GM12891 (cell line): ENCODE measurements at places on chromosomes 2 and 18.

DNA sequence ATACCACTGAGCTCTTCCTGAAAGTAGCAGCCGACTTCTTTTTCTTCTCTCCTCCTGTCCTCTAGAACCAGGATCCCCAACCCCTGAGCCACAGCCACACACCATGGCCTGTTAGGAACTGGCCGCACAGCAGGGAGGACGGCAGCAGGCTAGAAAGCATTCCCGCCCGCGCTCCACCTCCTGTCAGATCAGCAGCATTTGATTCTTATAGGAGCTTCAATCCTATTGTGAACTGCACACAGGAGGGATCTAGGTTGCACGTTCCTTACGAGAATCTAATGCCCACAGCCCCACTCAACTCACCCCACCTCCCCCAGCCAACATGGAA is 179.1 kb upstream of the SH3BP4 start:
- no peak for DNase-seq

DNA sequence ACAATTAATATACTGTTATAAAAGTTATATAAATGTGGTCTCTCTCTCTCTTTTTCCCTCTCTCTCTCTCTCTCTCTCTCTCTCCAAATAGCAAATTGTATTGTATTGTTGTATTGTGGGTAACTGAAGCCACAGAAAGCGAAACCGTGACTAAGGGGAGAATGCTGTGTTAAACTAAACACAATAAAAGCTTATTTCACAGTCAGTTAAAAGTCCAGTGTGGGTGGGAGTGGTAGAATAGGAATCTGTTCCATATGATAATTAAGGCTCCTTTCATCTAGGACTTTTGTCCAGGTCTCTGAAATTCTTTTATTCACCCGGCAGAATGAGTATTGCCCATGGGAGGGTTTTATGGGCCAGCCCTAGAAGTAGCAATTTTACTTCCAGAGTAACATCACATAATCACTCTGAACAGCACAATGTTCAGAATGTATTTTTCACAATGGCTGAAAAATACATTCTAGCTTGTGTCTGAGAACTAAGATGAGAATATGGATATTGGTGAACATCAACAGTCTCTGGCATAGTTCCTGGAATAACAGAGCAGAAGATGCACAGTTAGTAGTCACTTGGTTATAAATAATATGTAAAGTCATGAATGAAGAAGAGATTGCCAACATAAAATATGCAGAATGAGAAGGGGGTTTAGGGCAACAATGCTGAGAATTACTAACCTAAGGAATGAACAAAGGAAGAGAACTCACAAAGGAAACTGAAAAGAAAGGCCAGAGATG is 399.1 kb downstream of the PLCL1 start:
- no peak for DNase-seq

DNA sequence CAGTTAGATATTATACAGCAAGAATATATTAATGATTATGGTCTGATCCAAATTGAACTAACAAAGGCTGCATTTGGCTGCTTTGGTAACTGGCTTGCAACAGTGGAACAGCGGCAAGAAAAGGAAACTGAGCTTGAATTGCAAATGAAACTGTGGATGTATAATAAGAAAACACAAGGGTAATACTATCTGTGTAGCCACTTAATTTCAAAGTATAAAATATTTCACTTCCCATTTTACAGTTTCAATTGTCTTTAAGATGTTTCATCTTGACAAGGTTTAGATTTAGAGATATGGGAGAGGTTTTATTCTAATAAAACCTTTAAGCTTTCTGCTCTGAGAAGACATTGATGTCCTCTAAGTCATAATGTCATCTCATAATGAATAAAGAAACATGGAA is 23.8 kb downstream of the WDR75 start:
- DNase-seq = no peak

DNA sequence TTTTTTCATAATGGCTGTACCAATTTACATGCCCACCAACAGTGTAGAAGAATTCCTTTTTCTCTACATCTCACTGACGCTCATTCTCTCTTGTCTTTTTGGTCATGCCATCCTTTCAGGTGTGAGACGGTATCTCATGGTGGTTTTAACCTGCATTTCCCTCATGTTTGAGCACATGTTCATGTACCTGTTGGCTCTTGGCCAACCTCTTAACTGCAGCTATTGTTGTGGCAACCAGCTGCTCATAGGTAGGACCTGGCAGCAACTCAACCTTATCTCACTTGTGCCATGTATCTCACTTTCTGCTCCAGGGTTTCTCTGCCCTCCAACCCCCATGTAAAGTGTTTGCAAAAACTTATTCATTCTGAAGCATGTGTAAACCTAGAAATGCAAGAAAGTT is 167.5 kb downstream of the UPP2 start:
- no peak for DNase-seq

DNA sequence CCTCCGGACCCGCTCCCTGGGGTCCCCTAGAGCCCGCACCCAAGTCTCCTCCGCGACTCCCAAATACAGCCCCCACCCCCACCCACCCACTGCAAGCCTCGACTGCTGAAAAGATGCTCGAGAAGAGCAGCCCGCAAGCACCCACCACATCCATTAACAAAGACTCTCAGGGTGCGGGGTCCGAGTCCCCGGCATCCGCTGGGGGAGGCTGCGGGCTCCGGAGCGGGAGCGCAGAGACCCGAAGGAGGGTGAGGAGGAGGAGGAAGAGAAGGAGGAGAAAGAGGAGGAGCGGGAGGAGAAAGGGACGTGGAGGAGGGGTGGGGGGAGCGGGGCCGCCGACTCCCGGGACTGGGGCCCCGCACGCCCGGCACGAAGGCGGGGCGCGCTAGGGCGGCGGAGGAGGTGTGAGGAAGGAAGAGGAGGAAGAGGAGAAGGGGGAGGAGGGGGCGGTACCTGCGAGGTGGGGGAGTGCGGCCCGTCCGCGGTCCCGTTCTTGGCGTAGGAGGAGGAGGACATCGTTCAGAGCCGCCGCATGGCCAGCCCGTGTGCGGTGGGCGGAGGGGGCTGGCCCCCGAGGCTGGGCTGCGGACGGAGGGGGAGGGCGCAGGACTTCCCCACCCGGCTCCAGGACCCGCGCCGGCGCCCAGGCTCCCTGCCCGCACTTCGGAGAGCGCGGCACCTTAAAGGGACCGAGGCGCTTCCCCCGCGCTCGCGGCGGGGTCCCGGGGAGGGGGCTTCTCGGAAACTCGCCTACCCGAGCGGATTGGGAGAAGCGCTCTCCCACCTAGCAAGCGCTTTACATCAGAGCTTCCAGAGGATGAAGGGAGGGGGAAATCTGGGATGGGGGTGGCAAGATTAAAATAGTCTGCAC is at the start of gene CACNB4:
CACNB4 (minus strand) TSS at position 549 of the 871 bp plus-strand sequence.
- DNase-seq = peak; percentile 50

- DNase-seq = no peak
Observed at GRCh38 chr2:125643585-125643984, 1012.4 kb upstream of the GYPC start.

- no peak for DNase-seq
Observed at GRCh38 chr2:95026471-95027368, 1.2 kb downstream of the MAL start.

DNA sequence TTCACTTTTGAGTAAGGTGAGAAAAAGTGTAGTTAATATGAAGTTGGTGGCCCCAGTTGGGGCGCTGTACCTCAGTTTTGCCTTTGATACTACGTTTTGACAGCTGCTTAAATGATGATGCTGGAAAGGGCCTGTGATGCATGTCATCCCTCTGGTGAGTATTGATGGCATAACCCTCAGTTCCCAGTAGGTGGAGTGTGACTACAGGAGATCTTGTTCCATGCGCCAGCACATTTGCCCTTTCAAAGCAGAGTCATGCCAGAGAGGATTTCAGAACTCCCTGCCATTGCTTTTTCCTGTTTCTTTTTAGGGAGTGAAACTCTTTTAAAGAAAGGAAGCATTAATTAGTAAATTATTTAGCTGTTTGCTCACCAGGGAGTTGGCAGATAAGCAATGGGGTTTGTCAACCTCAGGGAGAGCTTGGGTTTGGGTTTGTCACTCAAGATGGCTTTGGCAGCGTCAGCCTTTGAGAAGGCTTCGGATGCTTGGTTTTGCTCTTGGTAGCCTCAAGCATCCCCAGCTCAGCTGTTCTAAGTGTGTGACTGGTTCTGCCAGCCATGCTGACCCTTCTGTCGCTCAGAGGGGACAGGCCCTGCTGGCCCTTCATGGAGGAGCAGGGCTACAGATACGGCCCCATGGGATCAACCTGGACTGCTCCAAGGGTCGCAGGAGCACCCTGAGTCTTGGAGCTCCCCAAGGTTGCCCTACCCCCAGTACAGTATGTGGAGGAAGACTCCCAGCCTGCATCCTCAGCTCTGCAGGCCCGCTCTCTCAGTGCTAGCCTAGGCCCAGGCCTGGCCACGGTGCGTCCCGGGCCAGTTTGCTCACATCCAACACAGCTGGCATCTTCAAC is 29.1 kb downstream of the ARMC9 start:
- DNase-seq = peak; percentile 60

DNA sequence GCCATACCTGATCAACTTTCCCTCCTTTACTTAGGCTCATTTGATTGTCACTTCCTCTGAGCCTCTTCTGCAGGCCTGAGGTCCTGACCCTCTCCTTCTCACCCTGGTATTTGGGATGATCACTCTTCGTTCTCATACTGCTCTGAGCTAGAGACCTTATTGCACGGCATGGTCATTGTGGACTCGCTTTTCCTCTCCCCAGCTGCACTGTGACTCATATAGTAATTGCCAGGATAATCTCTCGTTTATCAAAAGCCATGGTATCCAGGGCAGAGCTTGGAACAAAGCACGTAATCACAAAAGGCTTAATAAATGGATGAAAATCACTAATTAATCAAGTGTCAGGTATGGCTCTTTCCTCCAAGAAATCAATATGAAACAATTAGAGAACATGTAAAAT is 40.9 kb upstream of the TRIB2 start:
- DNase-seq = no peak

GRCh38 chr2:109243526-109244303 is 114.7 kb downstream of the SH3RF3 start:
- DNase-seq = no peak

- DNase-seq = no peak
Observed at GRCh38 chr2:112708968-112709367, 11.9 kb upstream of the NT5DC4 start.

- no peak for DNase-seq
Observed at GRCh38 chr18:12872408-12872807, 11.6 kb downstream of the PTPN2 start.

DNA sequence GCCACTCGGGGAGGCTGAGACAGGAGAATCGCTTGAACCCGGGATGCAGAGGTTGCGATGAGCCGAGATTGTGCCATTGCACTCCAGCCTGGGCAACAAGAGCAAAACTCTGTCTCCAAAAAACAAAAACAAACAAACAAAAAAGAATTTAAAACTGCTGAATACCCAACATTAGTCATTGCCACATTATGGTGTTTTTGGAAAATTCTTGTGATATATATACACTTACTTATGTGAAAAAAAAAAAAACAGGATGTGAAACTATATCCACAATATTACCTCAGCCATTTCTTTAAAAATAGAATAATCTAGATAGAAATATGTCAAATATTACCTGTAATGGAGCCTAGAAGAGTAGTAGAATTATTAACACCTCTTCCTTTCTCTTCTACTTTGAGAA is 288.3 kb upstream of the FN1 start:
- DNase-seq = no peak

DNA sequence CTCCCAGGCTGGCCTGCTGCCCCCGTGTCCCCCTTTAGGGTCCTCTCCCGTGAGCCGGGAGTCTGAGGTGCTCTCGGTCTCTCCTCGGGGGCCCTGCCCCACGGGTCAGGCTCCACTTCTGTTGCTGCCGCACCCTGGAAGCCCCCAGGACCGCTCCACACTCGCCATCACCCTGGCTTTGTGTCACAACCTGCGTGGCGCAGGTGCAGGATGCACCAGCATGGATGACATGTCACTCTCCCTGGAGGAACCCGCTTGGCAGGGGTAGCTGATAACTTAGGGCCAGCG is 10.8 kb upstream of the ARHGEF4 start:
- DNase-seq = no peak

GRCh38 chr2:56313500-56313921 is 129.7 kb downstream of the CCDC85A start:
- DNase-seq = no peak

DNA sequence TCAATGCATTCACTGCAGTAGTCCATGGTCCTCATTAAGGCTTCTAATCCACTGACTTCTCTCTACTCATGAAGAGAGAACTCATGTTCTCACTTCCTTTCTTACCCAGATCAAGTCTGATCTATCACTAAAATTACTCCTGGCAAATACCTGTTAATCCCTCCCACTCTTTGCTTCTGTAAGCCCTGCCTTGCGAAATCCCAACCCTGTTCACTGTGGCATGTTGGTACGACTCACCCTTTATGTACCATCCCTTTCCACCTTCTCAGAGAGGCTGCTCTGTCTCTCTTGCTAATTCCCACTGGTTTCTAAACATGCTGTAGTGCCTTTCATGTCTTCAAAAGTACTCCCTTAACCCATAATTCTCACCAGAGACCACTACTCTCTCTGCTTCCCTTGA is 272.2 kb upstream of the ACVR2A start:
- no peak for DNase-seq

- no peak for DNase-seq
Observed at GRCh38 chr18:14092625-14093306, 39.5 kb downstream of the ZNF519 start.

- DNase-seq = peak; percentile 56
Observed at GRCh38 chr2:180980106-180980942, at the start of gene UBE2E3. UBE2E3 (plus strand) TSS chr2:180980605; CDS start chr2:180982043, 1,438 bp downstream.

GRCh38 chr18:28159055-28159454 is 17.9 kb downstream of the CDH2 start:
- no peak for DNase-seq

GRCh38 chr2:241804326-241805229 is 4.4 kb upstream of the NEU4 start:
- DNase-seq = peak; percentile 58

DNA sequence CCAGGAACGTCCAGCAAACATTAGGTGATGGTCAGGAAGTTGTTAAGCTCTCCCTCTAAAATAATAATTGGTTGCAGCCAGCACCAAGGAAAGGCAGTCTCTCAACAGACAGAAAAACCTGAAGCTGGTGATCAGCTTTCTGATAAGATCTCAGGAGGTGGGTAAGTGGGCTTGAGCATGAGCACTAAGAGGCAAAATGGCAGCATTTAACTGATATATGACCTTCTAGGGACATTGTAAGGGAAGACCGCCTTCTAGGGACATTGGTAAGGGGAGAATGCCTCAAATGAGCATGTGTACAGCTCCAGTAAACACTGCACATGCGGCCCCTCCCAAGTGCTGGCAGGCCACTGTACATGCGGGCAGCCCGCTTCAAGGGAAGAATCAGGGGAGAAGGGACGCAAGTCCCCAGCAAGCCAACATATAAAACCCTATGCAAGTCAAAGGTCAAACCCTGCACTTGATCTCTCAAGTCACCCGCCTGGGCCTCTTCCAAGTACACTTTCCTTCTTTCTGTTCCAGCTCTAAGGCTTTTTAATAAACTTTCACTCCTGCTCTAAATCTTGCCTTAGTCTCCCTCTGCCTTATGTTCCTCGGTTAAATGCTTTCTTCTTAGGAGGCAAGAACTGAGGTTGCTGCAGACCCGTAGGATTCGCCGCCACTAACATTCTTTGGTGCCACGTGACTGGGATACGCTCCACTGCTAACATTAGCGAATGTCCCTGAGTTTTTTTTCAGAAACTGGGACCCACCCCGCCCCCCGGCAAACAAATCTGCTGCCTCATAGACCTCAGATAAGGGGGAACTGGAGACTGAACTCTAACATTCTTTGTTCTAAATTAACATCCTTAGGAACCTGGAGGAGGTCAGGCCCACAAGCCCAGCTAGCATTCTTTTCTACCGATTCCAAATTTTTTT is 463.8 kb downstream of the LPIN1 start:
- no peak for DNase-seq
